ENCODE measurements at places on chromosomes 12 and 14.

GRCh38 chr12:128661226-128661569 is 162.6 kb downstream of the SLC15A4 start:
- DNase-seq, result no peak

DNA sequence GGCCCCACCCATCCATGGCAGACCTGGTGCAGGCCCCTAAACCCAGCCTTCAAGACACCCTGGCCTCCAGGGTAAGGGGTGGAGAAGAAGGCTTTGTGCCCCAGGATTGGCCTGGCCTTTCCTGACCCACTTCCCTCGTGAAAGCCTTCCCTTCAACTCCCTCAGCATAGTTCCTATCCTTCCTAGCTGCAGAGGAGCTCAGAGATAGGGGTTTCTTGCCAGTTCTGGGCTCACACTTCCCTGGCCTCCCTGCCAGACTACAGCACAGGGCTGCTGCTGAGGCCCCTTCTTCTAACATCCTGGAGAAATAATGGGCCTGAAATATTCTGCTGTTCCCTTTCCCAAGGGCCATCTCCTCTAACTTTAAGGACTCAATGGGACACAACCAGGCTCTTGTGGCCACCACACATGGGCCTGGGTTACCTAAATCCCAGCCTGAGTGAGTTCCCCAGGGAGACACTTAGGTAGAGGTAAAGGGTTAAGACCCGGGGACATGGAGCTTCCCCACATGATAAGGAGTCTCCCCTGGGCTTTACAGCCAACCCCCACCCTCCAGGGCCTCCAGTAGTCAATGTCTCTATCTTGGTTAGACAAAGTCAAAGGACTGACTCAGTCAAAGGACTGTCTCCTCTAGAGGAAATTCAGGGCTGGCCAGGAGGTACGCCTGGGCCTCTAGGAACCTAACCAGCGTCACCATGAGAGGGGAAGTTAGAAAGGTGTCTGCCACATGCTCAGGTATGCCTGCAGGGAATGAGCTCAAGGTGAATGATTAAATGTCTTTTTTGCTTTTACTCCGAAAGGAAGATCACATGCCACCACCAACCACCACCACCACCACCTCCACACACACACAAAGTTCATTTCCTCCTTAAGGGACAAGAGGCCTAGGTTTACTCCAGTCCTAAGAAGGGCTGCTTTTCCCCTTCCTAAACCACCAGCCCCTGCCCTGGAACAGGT is 7.1 kb downstream of the ZFP36L1 start:
- no peak for DNase-seq

- no peak for DNase-seq
These were observed 7.6 kb downstream of the GPRC5A start for GRCh38 chr12:12898911-12899511.

DNA sequence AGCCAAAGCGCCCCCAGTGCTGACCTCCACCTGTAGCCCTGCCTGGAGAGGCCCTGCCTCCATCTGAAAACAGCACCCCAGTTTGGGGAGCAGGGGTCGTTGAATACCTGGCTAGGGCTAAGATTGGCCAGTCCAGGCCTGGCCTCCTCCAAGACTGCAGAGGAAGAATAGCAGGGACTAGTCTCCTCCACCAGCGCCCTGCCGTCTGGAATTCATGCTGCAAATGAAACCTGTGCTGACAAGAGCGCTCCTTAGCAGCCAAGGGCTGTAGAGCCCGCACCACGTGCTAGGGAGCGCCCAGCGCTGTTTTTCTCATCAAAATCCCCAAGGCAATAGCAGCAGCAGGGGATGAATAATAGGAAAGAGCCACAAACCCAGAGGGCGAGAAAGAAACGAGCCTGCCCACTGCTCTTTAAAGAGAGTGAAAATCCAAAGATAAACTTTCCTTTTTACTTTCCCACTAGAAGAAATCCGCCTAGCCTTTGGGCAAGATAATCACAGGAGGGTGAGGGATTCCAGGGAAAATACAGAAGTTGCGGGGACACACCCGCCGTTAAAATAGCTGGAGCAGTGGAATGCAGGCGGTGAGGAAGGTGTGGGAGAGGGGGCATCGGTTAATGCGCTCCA is 3.3 kb downstream of the COL2A1 start:
- DNase-seq, result no peak

- DNase-seq, result no peak
These were observed 26.6 kb downstream of the RASSF3 start for GRCh38 chr12:64636856-64637255.

GRCh38 chr12:8033153-8034044 is 883 bp downstream of the FOXJ2 start:
- DNase-seq, result peak; percentile 59

- no peak for DNase-seq
These were observed 214.4 kb downstream of the TBX5 start for GRCh38 chr12:114191581-114191980.

DNA sequence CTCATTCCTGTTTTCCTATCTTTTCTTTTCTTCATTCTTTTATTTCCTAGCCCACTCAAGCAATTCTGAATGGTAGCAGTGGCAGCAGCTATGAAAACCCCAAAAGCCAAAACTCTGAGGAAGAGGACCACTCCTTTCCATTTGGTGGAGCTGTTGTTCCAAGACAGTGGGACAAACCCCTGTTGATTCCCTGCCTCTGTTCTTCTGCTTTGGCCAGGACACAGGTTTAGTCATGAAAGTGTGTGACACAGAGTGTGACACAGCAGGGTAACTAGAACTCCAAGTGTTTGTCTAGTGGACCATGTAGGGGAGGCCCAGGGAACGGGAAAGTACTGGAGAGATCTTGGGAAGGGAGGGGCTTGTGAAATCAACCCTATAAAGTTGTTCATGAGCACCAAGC is 71.1 kb downstream of the PTCSC3 start:
- no peak for DNase-seq

DNA sequence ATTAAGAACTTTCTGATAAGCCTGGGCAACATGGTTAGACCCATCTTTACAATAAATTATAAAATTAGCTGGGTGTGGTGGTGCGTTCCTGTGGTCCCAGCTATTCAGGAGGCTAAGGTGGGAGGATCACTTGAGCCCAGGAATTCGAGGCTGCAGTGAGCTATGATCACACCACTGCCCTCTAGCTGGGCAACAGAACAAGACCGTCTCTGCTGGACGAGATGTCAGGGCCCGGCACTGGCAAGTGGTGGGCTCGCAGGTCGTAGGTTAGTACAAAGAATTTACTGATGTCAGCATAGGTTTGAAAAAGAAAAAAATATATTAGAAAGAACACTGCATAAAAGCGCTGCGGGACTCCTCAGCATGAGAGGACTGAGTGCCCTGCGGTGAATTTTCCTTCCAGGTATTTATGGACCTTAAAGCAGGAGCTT is 15.7 kb upstream of the VSIG10 start:
- no peak for DNase-seq

DNA sequence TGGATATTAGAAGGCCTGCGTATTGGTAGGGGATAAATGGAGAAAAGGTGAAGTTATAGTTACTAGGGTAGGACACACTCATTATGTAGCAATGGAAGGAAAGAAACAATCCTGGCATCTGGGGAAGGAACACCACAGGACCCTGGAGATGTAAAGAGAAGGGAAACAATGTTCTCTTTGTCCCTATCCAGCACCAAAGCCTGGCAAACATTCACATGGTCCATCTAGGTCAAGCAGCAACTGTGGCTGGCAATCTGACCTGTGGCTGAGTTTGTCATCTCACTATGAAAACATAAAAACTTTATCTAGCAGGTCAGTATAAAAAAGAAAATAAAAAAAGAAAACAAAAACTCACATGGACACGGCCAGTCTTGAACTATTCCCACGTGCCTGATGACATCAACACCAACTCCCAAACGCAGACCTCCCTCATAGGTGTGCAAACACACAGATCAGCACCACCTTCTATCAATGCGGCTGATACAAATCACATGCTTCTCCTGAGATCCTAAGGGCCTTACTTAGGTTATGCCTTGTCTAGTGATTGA is 2.6 kb downstream of the POMT2 start:
- DNase-seq, result no peak

- DNase-seq, result no peak
These were observed 189.7 kb downstream of the FSCB start for GRCh38 chr14:44317441-44317746.

DNA sequence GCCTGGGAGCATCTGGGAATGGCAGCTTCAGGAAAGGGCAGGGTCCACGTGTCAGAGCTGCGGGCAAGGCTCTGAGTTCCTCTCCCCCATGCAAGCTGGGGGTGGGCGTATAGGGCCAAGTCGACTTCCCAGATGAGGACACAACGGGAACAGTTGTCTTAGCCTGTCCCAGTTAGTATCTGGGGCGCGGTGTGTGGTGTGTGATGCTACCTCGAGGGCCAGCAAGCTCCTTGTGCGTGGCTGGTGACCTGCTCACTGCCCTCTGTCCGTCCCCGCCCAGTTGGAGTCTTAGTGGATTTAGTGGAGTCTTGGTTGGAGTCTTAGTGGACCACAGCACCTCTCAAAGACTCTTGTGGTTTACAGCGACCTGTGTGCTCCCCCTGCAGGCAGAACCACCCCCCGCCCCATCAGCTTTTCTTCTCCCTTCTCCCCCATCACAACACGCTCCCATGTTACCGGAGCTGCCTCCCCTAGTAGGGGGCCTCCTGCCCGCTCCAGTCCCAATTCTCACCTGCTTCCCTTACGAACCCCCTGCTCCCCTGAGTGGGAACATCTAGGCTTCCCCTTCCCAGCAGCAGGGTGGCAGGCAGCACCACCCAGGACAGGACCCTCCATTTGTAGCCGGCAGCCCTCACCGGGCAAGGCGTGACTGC is 8.7 kb downstream of the ASPG start:
- no peak for DNase-seq

DNA sequence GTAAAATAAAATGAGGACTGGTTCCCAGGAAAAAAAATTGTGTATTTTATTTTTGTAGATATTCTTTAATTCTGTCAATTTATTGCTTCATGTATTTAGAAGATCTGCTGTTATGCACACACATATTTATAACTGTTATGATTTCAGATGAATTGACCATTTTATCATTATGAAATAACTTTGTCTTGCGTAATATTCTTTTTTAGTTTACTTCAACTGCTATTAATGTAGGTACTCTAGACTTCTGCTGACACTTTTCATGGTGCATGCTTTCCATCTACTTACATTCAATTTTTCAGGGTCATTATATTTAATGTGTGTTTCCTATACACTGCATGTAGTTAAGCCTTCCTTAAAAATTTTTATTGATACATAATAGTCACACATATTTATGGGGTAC is 86.3 kb downstream of the PDE6H start:
- DNase-seq, result no peak

DNA sequence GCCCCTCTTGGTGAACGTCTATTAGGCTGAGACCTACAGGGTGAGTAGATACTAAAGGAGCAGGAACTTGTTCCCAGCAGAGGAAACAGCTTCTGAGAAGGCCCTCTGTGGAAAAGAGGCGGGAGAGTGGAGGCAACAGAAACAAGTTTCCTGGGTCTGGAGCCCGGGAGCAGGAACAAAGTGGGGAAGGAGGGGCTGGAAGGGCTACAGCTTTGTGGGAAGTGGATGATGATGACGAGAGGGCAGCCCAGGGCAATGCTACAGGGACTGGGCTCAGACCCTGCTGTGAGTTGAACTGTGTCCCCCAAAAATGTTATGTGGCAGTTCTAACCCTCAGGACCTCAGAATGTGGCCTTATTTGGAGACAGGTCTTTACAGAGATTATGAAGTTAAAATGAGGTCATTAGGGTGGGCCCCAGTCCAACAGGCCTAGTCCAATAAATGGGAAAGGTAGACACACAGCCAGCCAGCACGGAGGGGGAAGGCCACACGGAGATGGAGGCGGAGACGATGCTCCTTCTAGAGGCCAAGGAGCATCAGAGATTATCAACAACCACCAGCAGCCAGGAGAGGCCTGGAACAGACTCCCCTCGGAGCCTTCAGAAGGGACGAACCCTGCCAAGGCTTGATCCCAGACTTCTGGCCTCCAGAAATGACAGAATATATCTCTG is 14.3 kb downstream of the CAMKK2 start:
- no peak for DNase-seq

GRCh38 chr12:124428136-124428791 is 133.4 kb downstream of the RFLNA start:
- no peak for DNase-seq

GRCh38 chr14:93906341-93907329 is 20.5 kb upstream of the FAM181A start:
- DNase-seq, result peak; percentile 73

DNA sequence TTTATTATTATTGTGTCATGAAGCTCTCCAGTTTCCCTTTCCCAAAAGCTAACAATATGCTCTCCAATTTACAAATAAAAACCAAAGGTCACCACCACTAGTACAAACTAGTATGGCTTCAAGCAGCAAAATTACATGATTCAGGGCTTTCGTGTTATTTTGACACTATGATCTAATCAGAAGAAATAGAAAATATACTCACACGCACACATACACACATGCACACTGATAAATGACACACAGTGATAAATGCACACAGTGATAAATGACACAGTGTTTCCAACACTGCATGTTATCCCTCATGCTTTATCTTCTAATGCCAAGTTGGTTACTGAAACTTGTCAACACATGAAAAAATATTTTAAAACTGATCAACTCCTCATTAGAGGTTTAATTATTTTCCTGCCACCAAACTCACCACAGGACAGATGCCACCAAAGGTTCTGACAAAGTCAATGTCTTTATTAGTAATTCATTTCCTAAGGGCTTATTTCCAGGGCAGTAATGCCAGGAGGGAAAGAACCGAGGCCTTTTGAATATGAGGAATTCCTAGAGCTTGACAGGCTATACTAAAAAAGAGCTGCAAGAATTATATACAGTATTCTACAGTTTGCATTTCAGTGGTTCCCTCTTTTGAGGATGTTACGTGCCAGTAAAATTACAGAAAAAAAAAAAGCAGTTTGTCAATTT is 82.4 kb downstream of the PPP2R5E start:
- DNase-seq, result no peak

DNA sequence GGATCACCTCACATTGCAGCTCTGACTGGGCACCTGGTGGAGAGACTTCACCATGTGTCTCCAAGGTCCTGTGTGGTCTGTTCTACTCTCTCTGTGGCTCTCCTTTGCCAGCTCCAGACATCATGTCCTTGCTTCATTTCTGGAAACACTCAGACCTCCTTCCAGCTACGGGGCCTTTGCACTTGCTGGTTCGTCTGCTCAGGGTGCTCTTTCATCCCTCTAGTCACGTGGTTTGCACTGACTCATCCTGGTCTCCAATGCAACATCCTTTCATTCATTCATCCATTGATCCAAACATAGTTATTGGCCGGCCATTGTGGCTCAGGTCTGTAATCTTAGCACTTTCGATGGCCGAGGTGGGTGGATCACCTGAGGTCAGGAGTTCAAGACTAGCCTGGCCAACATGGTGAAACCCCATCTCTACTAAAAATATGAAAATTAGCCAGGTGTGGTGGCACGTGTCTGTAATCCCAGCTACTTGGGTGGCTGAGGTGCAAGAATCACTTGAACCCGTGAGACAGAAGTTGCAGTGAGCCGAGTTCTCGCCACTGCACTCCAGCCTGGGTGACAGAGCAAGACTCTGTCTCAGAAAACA is 23.9 kb upstream of the CCDC63 start:
- DNase-seq, result no peak

GRCh38 chr14:101628471-101628966 is 67.2 kb downstream of the DIO3 start:
- peak; percentile 80 for DNase-seq

GRCh38 chr14:64760146-64760755 is 56.0 kb downstream of the PLEKHG3 start:
- peak; percentile 71 for DNase-seq

GRCh38 chr12:48183091-48183875 is at the start of gene CCDC184:
Gene CCDC184, plus strand, starts transcription at chr12:48183644. Its CDS starts 479 bp downstream, at chr12:48184123.
- peak; percentile 65 for DNase-seq

GRCh38 chr12:49293056-49293956 is 1.6 kb upstream of the PRPH start:
- no peak for DNase-seq

All from GM12892 (cell line).